ENCODE measurements at places on chromosomes 16 and 17.

DNA sequence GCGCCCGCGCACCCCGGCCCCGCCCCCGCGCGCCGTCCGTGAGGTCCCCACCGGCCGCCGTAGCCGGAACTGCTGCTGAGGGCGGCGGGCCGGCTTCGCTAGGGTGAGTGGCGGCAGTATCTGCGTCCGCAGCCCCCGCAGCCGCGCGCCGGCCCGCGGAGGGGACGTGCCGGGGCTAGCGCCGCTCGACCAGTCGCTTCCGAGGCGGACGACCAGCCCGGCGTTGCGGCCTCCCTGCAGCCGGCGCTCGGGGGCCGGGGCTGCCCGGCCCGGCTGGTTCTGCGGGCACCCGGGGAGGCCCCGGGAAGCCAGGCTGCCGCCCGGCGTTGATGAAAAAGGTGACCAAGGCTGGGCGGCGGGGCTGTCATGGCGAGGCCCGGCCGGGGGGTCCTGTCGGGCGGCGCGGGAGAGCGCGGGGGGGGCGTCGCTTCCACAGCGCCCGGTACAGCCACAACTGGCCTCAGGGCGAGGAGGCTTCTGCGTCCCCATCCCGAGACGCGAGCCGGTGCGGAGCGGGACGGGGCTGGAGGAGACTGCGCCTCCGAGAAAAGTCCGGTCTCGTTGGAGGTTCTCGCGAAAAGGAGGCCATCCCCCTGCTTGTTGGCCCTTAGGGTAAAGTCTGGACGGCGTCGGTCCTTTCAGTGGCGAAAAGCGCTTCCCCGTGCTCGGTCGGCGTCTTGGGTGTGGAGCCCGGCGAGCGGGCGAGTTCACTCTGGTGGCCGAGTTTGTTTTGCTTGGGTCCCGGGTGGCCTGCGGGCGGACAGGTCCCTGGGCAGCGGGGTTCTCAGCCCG is at the start of gene CRAMP1:
Gene CRAMP1, plus strand, starts transcription at position 41 of the 792 bp plus-strand sequence. CDS start 2,280 bp downstream, outside the sequence.
- no peak for DNase-seq

DNA sequence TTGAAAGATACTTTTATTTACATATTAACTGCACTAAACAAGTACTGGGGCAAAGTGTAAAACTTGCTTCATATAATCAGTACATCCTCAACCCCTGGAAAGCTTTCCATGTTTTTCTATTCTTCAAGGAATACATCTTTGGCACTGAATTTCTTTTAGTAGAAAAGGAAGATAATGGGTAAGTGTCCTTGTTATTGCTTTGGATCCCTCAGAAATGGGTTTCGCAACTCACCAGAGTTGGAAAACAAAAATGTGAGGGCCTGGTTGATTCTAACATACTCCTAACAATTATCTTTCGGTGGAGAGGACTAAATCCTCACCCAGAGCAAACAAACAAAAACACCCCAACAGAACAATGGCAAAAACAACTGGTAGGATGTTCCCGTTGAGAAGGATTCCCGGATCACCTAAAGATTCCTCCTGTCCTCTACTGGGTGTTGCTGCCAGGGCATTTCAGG is 120.4 kb downstream of the PARN start:
- no peak for DNase-seq

- no peak for DNase-seq
Observed at GRCh38 chr16:19599968-19600716, 44.6 kb downstream of the VPS35L start.

DNA sequence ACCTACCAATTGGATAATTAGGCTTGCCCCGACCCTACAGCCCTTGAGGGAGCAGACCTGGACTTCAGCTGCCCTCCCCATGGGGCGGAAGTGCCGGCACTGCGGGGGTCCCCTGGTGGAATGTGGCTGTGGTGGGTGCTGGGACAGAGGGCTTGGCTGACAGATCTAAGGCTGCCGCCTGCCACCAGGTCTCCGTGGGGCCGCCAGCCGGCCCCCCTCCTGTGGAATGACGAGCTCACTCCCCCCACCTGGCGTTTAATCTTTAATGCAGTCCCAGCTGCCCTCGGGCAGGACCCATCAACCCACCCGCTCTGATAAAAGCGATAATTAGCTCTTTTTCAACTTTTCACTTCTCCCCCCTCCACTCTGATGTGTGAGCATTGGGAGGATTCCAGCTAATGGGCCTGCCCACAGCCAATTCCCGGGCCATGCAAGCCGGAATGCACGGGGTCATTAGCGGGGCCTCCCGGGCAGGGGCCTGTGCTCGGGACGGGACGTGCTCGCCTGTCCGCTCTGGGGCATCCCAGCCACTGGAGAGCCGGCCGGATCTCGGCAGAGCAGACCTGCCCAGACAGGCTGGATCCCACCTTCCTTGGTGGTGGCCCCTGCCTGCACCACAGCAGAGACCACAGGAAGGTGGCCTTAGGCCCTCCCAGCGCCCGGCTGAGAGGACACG is 28.3 kb upstream of the GOSR2 start:
- DNase-seq, result no peak

- DNase-seq, result peak; percentile 84
Observed at GRCh38 chr16:89167425-89167941, 4.1 kb upstream of the CDH15 start.

All from activated gamma-delta T cell treated with Interleukin-2 at 50 U/mL for 16 hours (primary cell).